Left ventricle myocardium superior (tissue), 1 donor: ENCODE measurements at places on chromosomes 1 and 21. TPM values are rescaled to one million over a fixed set of nuclear protein-coding genes. Genes with fewer than 3 reads are reported as not detected.

Gene NHLH1
- not detected for total RNA-seq

- DNase-seq, result no peak
These were observed 14.6 kb downstream of the PIGP start for GRCh38 chr21:37058261-37058660.

DNA sequence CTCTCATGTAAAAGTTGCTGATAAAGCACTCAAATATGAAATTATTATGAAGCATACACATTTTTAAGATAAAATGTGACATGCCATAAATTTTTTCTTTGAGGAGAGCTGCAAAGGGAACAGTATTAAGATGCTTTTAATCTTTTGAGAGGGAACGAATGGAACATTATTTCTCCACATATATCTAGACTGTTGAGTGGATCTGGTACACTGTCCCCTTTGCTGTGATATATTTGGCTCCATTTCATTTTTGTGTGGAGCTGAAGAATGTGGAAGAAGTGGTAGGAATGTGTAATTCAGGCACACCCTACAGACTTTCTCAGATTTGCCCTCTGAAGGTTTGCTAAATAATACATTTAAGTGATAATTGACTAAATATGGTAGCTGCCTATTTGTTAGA, 31.7 kb downstream of the PGM1 start:
- DNase-seq, result no peak

- DNase-seq, result no peak
These were observed 29.6 kb downstream of the SIM2 start for GRCh38 chr21:36728371-36729111.

DNA sequence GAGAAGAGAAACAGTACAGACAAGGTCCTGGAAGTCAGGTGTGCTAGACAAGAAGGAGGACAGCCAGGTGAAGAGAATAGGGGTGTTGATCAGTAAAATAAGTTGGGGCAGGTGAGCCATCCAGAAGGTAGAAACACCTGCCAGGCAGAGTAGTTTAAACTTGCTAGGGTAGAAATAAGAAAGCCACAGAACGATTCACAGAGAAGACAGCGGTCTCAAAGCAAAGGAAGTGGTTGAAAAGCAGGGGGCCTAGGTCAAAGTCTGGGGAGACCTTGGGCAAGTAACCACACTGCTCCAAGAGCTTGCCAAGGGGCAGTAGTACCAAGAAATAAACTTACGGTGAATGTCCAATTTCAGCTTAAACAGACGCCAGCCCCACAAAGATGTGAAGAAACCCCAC, 116.6 kb upstream of the PROX1 start:
- DNase-seq, result no peak

DNA sequence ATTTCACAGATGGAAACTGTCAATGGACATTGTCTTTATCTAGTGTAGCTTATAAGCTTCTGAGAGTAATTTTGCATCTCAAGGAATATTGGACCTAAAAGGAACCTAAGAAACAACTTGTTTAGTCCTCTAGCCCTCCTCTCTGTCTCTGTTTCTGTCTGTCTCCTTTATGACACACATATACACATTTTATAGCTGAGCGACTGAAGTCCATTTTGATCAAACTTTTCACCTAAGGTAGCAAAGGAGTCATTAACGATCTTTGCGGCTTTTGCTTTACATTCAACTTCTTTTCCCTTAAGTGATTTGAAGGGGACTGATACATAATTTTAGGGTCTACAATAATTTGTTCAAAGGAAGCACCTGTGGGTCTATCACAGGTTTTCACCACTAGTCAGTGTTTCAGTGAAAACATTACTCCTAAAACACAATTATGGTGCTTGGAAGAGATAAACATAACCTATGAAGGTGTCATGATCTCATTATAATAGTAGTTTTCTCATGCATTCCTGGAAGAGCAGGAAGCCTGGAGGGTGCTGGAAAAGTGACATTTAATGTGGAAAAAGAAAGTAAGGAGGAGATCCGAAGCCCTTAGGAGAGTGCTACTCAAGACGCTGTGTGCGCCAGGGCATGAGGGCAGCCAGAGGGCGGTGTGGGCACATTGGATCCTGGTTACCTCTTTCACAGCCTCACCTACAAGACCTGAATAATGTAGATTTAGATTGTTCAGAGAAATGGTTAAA, 248.6 kb downstream of the DNM3 start:
- peak; percentile 66 for DNase-seq

- DNase-seq, result peak; percentile 96
These were observed at the start of gene C1orf174 for GRCh38 chr1:3900150-3900968. TSS of gene C1orf174 (minus strand) at chr1:3900272. CDS start at chr1:3900186, 86 bp downstream.
